B cell (primary cell): ENCODE measurements at places on chromosomes 1 and 21. TPM values are rescaled to one million over a fixed set of nuclear protein-coding genes. Genes with fewer than 3 reads are reported as not detected.
A peak's percentile ranks its signal among the peaks of the same experiment; 100 is the strongest.

DRAXIN gene
- total RNA-seq: 0.30 and 0.41 TPM in 2 replicates

LHX8 gene
- not detected in 2 replicates for total RNA-seq

STIL gene
- total RNA-seq: 1.6 and 1.8 TPM in 2 replicates

IFI44 gene
- 6.9 and 10.2 TPM in 2 replicates for total RNA-seq

KCNE1 gene
- total RNA-seq: 0.17 and 0.34 TPM in 2 replicates

KCNE2 gene
- not detected in 2 replicates for total RNA-seq

GRCh38 chr1:55997536-55997935 lies 581.8 kb downstream of the PLPP3 start:
- DNase-seq: no peak

DNA sequence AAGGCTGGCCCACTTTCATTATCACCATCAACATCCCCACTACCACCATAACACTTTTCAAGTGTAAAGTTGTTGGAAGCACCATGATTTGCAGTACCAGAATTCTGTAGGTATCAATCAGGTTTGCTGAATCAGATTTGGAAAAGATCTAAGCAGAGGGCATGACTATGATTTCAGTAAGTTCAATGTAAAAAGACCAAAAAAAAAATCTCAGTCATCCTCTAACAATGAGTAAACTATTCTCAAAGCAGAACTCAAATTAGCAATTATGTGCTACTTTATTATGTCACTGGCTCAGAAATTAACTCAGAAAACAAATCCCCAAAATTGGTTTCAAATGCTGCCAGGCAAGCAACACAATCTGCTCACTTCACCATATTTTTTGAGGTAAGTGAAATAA lies 187.8 kb upstream of the HP1BP3 start:
- DNase-seq: no peak

DNA sequence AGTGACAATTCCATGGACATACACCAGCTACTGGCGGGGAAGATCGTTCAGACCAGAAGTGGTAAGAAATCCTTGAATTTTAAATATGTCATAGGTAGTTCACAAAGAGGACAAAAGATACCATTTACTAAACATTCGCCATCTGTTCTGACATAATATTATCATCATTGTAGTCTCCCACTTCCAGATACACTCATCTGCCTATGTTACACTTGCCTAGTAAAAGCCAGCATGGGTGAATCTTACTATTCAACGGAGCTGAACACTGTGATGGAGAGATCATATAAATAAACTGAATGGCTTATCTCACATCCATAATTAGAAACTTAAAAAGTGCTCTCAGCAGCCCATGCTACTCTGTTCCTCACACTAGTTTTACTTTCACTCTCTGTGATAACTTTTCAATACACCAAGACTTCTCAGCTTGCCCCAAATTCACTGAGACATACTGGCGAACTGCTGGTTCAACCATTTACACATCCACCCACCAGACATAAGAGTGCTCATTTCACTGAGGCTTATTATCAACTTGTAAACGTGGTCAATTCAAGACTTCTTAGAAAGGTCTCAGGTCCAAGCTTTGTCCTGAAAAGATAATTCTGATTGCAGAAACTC lies 463 bp upstream of the PRRC2C start:
- no peak for DNase-seq

- DNase-seq: no peak
These were observed 4.9 kb upstream of the SPRR2G start for GRCh38 chr1:153155541-153155940.

DNA sequence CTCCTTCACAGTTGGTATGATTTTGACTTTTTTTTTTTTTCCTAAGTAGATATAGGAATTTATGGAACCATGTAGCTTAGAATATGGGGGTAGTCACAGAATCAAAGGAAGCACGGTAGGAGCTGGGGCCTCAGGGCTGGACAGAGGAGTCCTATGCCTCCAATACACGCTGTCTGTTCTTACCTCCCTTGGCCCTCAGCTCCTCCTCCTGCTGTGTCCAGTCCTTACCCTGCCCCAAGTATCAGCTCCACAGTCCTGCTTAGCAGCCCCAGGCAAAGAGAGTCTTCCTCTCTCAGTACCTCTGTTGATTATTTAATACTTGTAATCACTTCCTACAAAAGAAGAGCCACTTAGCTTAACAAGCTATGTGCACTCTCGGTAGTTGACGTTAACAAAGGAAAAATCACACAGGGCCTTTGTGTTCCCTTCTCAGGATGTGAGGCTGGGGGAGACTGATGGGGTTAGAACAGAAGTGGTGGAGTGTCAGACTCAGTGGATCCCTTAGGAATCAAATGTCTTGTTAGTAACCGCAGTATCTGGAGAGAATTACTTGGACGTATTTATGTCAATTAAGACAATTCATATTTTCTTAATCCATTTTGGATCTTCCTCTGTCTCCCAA lies 292.3 kb downstream of the HHAT start:
- DNase-seq: no peak

DNA sequence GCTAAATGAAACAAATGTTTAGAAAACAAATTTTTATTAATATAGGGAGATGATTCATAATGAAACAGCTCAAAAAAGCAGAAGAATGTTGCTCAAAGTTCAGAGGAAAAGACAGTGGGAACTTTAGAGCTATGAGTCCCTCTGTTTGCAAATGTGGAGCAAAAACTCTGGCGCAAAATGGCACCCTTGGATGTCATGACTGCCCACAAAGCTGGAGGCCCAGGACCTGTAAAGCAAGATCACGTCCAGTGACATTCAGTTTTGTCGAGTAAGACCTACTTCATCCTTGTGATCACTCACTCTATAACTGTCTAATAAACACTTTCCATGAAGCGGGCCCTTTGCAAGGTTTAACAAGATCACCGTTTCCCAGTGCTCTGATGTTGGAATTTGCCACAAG lies 9.1 kb upstream of the EXO1 start:
- peak; percentile 46 for DNase-seq

- no peak for DNase-seq
These were observed 70.6 kb upstream of the NEK7 start for GRCh38 chr1:198086051-198086745.

DNA sequence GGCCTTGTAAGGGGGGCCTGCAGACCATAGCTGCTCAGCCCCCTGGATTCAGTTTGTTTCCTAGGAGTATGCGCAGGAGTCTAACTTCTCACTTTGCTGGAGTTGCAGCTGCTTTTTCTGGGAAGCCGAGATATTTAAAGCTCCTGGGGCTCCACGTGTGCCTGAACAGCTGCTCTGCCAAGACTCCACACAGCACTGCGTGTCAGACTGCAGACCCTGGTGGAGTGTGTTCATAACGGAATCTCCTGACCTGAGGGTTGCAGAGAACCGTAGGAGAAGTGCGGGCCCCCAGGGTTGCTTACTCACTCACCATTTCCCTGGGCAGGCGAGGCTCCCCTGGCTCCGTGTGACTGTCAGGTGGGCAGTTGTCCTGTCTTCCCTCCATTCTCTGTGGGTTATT lies 474.3 kb upstream of the TMPRSS15 start:
- no peak for DNase-seq

- no peak for DNase-seq
These were observed 60.6 kb downstream of the DDAH1 start for GRCh38 chr1:85404408-85404807.

- DNase-seq: no peak
These were observed 48.4 kb upstream of the COA6 start for GRCh38 chr1:234324821-234325220.

DNA sequence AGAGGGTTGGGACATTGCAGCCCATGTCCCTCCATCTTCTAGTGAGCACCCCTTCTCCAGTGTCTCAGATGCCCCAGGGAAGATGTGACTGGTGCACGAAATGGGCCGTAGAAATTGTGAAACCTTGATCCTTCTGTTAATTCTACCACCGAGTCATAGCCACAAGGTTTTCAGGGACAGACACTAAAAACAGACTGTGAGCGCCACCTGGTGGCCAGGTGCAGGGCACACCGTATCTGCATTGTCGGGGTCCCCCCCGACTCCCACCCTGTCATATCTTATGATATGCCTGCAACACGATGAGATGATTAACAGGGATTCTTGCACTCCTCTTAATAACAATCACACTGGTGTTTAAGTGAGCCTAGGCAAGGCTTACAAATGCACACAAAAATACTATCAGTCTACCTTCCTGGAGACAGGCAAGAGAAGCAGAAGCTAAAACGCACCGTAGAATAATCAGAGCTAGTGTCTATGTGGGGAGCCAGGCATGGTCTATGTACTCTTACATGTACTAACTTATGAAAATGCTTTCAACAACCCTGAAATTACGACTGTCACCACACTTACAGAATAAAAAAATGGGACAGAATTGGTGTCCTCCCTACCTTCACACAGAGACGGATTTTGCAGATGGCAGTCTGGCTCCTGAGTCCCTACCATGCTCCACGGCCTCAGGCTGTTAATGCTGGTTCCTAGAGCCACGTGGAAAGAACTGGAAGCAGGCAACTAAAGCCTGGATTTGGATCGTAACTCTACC lies 57.9 kb downstream of the FHAD1 start:
- peak; percentile 65 for DNase-seq

DNA sequence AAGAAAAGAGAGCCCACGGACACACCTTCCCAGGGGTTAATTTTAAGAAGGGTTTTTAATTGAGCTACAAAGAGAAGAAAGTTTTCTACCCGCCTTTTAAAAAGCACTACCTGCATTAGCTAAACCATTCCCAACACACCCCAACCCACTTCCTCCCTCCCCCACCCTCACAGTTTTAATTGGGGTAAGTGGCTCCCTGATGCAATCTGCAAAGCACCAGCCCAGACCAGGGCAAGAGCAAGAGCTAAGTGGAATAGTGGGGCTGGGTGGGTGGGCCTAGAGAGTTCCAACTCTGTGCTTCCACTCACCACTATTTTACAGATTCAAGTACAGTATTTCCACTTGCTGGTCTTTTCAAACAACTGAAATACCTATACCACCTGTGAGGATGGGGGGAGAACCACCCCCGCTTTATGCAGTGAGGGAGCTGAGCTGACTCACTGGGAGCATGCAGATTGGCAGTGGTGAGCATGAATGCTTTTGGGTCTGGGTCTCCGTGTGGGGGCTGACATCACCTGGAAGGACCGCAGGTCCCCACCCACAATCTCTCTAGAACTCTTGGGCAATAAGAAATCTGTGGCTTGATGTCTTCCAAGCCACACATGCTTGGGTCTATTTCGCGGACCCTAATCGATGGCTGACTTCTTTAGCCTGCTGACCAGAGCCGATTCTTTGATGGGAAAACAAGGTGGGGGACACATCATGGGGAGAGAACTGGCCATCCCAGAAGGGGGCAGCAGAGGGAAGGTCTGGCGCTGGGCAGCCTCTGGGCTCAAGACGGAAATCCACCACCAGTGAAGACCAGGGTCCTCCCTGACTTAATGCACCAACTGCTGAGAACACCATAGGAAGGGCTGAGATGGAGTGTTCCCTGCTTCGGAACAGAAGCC lies 95.5 kb downstream of the SSBP3 start:
- no peak for DNase-seq
